ENCODE measurements at places on chromosomes 3 and 15.
A peak's percentile ranks its signal among the peaks of the same experiment; 100 is the strongest.

GRCh38 chr3:177594096-177594495 lies 396.8 kb upstream of the TBL1XR1 start:
- no peak for DNase-seq
- H3K4me1 ChIP-seq = peaks cover 9% of the 10 kb centered on the region
- H3K27me3 ChIP-seq = no peaks in the 10 kb centered on the region
- H3K27ac ChIP-seq = no peak overlapping the region

DNA sequence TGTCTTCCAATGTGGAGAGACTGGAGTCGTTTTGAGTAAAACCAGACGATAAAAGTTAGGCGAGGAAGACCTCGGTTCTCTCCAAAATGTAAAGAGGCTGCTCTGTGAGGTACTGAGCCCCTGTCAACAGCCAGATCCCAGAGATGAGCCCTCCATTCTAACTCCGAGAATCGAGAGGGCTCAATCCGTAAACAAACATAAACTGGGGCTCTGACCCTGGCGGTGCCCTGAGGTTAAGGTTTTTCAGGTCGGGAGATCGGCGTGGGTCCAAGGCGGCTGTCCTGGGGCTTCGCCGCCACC lies 417 bp downstream of the TBCCD1 start:
- no peak for DNase-seq
- H3K4me1 ChIP-seq = peaks cover 5% of the 10 kb centered on the region
- H3K36me3 ChIP-seq = no peaks in the 10 kb centered on the region
- H3K27ac ChIP-seq = peak overlapping the region; percentile 79

GRCh38 chr3:138670407-138670806 lies 61.8 kb downstream of the FAIM start:
- no peaks in the 10 kb centered on the region for H3K36me3 ChIP-seq
- H3K4me3 ChIP-seq = no peak overlapping the region
- no peak for DNase-seq
- H3K27ac ChIP-seq = no peak overlapping the region

DNA sequence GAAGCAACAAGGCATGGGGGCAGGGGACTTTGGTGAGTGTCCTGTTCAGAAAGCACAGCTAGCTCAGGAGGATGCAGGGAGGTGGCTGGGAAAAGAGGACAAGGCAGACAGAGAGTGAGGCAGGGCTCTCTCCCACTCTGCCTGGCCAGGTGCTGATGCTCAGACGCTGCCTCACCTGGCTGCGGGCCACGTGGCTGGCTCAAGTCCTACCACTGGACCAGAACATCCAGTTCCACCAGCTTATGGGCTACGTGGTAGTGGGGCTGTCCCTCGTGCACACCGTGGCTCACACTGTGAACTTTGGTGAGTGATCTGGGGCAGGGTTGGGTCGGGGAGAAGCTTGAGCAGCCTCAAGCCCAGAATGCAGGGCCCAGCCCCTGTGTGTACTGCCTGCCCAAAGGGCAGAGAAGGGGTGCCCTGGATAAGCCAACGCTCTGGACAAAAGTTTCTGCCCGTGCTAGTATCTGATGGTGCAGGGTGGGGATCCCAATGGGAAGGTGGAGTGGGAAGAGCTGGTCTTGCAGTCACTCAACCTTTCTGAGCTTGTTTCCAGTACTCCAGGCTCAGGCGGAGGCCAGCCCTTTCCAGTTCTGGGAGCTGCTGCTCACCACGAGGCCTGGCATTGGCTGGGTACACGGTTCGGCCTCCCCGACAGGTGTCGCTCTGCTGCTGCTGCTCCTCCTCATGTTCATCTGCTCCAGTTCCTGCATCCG lies 20.9 kb downstream of the NOX5 start:
- H3K27me3 ChIP-seq = no peaks in the 10 kb centered on the region
- no peak for DNase-seq
- no peak overlapping the region for H3K27ac ChIP-seq
- no peak overlapping the region for H3K4me3 ChIP-seq
- no peaks in the 10 kb centered on the region for H3K4me1 ChIP-seq
- H3K36me3 ChIP-seq = no peaks in the 10 kb centered on the region

- no peaks in the 10 kb centered on the region for H3K36me3 ChIP-seq
- no peaks in the 10 kb centered on the region for H3K27me3 ChIP-seq
- peak overlapping the region; percentile 94 for H3K4me3 ChIP-seq
- no peak overlapping the region for H3K27ac ChIP-seq
- DNase-seq = no peak
- no peaks in the 10 kb centered on the region for H3K4me1 ChIP-seq
These were observed 903 bp upstream of the ZSCAN2 start for GRCh38 chr15:84599906-84600305.

- no peak overlapping the region for H3K27ac ChIP-seq
- H3K4me1 ChIP-seq = no peaks in the 10 kb centered on the region
- no peaks in the 10 kb centered on the region for H3K36me3 ChIP-seq
- H3K4me3 ChIP-seq = no peak overlapping the region
- no peaks in the 10 kb centered on the region for H3K27me3 ChIP-seq
These were observed 40.3 kb upstream of the ZNF770 start for GRCh38 chr15:35028235-35028984.

DNA sequence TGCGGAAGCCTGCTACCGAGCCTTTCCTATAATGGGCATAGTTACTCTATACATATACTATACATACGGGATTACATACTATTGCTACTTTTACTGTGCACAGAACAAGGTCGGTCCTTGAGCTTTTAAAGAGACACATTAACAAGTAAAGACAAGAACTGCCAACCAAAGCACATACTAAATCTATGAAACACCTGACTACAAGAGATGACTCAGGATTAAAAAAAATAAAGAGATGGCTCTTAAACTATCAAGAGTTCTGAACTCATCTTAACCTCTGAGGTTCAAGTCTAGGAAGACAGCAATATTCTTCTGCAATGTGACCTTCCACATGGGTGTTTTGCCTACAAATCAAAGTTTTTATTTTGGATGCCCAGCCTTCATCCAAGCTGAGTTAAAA lies 106.8 kb downstream of the TNIK start:
- H3K4me1 ChIP-seq = no peaks in the 10 kb centered on the region
- H3K36me3 ChIP-seq = no peaks in the 10 kb centered on the region
- DNase-seq = no peak
- H3K27ac ChIP-seq = no peak overlapping the region
- no peaks in the 10 kb centered on the region for H3K27me3 ChIP-seq

DNA sequence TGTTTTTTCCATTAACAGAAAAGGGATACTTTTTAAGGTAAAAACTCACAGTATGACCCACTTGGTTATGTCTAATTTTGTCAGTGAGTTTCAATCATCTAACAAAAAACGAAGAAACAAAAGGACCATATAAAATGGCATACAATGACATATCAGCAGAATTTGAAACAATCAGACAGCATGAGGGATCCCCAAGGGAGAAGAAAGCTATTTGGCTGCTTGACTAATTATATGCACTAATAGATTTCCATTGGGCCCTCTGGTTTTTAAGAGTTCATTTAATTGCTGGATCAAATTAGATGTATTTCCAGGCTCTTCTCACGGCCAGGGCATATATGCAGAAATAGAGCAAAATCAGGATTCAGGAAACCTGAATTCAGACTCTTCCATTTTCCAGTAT lies 376.4 kb upstream of the GBE1 start:
- no peaks in the 10 kb centered on the region for H3K36me3 ChIP-seq
- H3K4me1 ChIP-seq = no peaks in the 10 kb centered on the region
- no peak overlapping the region for H3K27ac ChIP-seq
- DNase-seq = no peak
- no peaks in the 10 kb centered on the region for H3K27me3 ChIP-seq
- no peak overlapping the region for H3K4me3 ChIP-seq

- H3K36me3 ChIP-seq = no peaks in the 10 kb centered on the region
- no peak overlapping the region for H3K4me3 ChIP-seq
- no peaks in the 10 kb centered on the region for H3K4me1 ChIP-seq
- H3K27me3 ChIP-seq = no peaks in the 10 kb centered on the region
- no peak overlapping the region for H3K27ac ChIP-seq
- no peak for DNase-seq
These were observed 19.4 kb downstream of the CA12 start for GRCh38 chr15:63362196-63362595.

DNA sequence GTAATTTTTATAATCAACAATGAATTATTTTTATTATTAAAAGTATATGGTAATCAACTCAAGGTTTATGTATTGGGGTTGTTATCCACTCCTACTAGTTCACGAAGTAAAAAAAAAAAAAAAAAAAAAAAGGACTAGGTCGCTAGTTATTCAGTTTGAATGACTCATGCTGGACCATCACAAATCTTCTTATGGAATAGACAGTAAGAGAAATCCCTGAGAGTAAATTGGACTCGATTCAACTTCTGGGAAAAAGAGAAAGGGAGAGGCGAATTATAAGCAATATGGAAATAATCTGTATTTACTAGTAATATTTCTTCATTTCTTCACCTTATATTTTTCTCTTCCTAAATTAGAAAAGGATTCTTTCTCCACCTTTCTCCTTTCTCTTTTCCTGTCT lies 2.0 kb downstream of the MYEF2 start:
- no peak overlapping the region for H3K4me3 ChIP-seq
- DNase-seq = no peak
- no peaks in the 10 kb centered on the region for H3K27me3 ChIP-seq
- no peaks in the 10 kb centered on the region for H3K4me1 ChIP-seq
- H3K27ac ChIP-seq = no peak overlapping the region

DNA sequence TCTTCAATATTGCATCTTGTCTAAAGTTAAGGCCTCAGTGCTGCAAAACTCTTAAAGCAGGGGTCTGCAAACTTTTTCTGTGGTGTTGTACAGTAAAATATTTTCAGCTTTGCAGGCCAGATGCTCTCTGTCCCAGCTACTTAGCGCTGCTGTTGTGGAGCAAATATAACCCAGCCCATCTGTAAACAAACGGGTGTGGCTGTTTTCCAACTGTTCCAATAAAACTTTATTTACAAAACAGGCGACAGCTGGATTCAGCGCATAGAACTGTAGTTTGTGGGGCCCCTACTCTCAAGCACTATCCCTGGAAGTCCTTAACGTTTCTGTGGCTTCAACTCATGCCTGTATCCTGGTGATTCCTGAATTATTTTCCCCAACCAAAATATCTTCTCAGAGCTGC lies 365.0 kb downstream of the FOXP1 start:
- no peak overlapping the region for H3K27ac ChIP-seq
- H3K27me3 ChIP-seq = no peaks in the 10 kb centered on the region
- H3K4me3 ChIP-seq = no peak overlapping the region

GRCh38 chr15:89486726-89487050 lies 9.7 kb downstream of the RHCG start:
- no peak overlapping the region for H3K27ac ChIP-seq
- H3K4me3 ChIP-seq = no peak overlapping the region
- H3K27me3 ChIP-seq = no peaks in the 10 kb centered on the region
- no peaks in the 10 kb centered on the region for H3K4me1 ChIP-seq
- H3K36me3 ChIP-seq = no peaks in the 10 kb centered on the region

GRCh38 chr3:178048768-178049167 lies 487.5 kb upstream of the KCNMB2 start:
- H3K4me1 ChIP-seq = no peaks in the 10 kb centered on the region
- DNase-seq = no peak
- H3K27ac ChIP-seq = no peak overlapping the region

- H3K4me1 ChIP-seq = no peaks in the 10 kb centered on the region
- no peak overlapping the region for H3K27ac ChIP-seq
These were observed 14.3 kb downstream of the GRM2 start for GRCh38 chr3:51721062-51721745.

GRCh38 chr15:32829436-32829835 lies 111.6 kb downstream of the GREM1 start:
- no peaks in the 10 kb centered on the region for H3K27me3 ChIP-seq
- H3K36me3 ChIP-seq = no peaks in the 10 kb centered on the region
- no peaks in the 10 kb centered on the region for H3K4me1 ChIP-seq
- no peak overlapping the region for H3K27ac ChIP-seq
- H3K4me3 ChIP-seq = no peak overlapping the region

DNA sequence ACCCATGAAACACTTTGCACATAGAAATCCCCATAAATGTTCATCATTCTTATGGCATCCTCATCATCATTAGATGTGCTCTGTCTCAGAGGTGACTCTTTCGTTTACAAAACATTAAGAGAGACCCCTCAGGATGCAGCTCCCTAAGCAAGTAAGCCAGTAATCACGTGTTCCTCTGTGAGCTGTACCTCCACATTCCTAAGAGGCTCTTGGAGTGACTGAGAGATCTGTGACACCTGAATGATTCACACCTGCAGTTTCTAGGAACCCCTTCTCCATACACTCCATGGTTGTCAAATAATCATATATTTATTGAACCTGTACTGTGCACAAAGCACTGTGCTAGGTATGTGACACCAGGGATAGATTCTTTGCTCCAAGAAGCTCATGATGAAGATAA lies 602.4 kb downstream of the UNC13C start:
- H3K4me3 ChIP-seq = no peak overlapping the region
- no peak overlapping the region for H3K27ac ChIP-seq
- DNase-seq = no peak
- no peaks in the 10 kb centered on the region for H3K27me3 ChIP-seq
- H3K4me1 ChIP-seq = no peaks in the 10 kb centered on the region
- H3K36me3 ChIP-seq = no peaks in the 10 kb centered on the region

GRCh38 chr3:62607287-62608029 lies 234.1 kb upstream of the FEZF2 start:
- no peaks in the 10 kb centered on the region for H3K4me1 ChIP-seq
- H3K4me3 ChIP-seq = no peak overlapping the region
- no peaks in the 10 kb centered on the region for H3K27me3 ChIP-seq
- no peak for DNase-seq
- H3K27ac ChIP-seq = no peak overlapping the region

DNA sequence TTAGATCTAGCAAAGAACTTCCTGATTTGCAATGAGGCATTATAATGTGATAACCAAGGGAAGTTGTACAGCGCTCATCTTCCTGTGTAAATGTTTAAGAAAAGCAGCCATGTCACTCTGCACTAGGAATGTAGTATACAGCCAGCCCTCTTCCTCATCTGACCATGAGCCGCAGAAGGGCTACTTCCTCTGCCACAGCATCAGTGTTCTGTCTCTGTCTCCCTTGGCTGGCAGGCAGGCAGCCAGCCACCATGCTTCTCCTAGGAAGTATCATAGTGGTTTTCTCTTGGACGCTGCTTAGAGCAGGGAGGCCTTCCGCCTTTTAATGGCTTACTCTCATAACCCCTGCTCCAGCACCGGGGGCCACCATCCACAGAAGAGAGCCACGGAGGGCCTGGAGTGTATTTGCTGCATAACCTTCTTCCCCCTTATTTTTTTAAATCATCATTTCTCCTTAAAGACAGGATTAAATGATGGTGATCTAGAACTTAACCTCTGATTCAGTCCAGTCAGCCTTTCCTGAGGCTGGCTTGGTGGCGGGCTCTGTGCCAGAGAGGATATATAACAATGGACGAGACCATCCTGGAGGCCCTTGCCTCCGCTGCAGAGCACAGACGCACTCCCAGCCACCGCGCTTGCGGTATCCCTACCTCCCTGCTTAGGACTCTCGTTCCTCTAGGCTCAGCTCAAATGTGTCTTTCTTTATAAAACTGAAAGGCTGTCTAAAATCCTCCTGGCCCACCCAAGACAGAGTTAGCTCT lies 57.3 kb upstream of the PLXNA1 start:
- no peaks in the 10 kb centered on the region for H3K27me3 ChIP-seq
- no peaks in the 10 kb centered on the region for H3K36me3 ChIP-seq
- no peak overlapping the region for H3K27ac ChIP-seq
- no peak overlapping the region for H3K4me3 ChIP-seq
- peak; percentile 39 for DNase-seq

- H3K4me1 ChIP-seq = no peaks in the 10 kb centered on the region
- H3K4me3 ChIP-seq = no peak overlapping the region
- H3K27me3 ChIP-seq = no peaks in the 10 kb centered on the region
- H3K36me3 ChIP-seq = no peaks in the 10 kb centered on the region
These were observed 598.5 kb downstream of the ZNF385D start for GRCh38 chr3:21152555-21152954.

All from uterus (tissue), 4 donors.